ENCODE measurements at places on chromosomes 11 and 22.

GRCh38 chr11:521177-521688 is 14.1 kb downstream of the HRAS start:
- DNase-seq: no peak

- DNase-seq: no peak
These were observed 56.4 kb upstream of the FSHB start for GRCh38 chr11:30174265-30175020.

GRCh38 chr11:6405846-6406245 is 13.0 kb downstream of the APBB1 start:
- DNase-seq: no peak

DNA sequence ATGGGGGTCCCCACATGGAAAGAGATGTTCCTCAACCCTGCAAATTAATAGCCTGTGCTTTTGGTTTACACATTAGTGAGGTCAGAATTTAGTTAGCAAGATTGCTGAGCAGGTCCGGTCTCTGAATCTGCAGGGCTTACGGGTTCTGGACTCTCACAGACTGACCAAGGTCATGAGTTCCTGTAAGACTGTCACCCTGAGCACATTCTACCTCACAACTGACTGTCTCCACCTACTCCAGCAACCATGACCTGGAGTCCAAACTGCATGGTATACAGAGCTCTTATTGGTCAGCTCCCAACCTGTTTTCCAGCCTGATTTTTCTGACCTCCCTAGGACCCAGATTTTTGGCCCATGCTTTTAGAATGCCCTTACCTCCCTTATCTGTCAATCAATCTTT is 28.2 kb downstream of the DKK3 start:
- no peak for DNase-seq

All from HuH-7.5 (cell line).